Astrocyte of the cerebellum (primary cell): ENCODE measurements at places on chromosomes 16 and 17.

- DNase-seq, result no peak
Observed at GRCh38 chr17:81394377-81394920, 808 bp upstream of the BAHCC1 start.

DNA sequence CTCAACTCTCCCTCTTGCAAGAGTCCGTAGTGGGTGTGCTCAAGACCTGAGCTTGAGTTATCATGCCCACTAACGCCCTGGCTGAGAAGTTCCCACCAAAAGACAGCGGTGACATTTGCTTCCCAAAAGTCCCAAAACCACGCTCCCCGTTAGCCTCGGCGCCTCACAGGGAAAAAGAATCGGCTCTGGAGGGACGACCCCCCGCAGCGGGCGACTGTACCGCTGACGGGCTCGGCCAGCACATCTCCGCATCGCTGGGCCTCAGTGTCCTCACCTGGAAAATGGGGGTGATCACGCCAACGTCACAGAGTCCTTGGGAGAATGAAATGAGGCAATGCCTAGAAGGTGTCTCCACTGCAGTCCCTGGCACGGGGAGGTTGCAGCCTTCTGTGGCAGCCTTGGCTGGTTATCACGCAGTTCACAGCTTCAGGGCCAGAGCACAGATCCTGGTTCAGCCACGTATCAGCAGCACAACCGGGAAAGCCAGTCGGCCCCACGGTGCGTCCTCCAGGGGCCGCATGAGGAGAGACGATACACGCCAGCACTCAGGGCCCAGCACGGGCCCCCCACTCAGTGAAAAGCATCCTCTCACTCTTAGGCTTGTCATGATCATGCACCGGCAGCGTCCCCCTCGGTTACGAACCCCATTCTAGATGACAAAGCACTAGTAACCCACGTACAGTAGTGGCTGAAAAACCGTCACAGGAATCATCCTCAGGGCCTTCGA is 32.9 kb downstream of the NXN start:
- DNase-seq, result no peak

DNA sequence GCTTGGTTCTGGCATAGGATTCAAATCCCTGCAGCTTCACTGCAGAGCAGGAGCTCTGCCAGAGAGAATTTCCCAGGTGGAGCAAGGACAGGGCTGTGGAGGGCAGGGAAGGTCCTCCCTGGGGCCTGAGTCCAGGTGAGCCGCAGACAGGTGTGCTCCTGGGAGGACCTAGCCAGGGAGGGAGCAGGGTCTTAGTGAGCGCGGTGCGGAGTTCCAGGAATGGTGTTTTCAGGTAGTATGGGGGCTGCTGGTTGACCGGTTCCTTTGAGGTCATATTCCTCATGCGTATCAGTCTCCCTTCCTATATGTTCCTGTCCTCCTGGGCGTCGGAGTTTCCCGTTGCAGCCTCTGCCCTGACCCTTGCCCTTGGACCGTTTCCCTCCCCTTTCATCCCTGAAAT is 813.3 kb downstream of the KCNJ18 start:
- DNase-seq, result no peak

DNA sequence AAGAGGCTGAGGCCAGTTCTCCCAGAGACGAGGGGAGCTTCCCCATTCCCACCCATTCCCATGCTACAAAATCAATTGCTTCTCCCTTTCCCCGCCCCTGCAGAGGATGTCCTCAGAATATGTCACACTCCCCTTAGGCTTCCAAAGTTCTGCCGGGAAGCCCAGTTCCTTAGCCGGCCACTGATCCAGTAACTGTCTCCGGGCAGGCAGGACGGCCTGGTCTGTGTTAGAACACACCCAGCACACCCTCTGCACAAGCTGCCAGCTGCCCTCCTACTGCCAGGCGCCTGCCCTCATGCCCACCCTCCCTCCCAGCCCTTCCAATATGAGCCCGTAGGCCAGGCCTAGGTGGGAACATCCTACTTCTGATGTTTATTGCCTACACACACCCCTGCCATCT is 31.1 kb downstream of the SGSM2 start:
- DNase-seq, result no peak

DNA sequence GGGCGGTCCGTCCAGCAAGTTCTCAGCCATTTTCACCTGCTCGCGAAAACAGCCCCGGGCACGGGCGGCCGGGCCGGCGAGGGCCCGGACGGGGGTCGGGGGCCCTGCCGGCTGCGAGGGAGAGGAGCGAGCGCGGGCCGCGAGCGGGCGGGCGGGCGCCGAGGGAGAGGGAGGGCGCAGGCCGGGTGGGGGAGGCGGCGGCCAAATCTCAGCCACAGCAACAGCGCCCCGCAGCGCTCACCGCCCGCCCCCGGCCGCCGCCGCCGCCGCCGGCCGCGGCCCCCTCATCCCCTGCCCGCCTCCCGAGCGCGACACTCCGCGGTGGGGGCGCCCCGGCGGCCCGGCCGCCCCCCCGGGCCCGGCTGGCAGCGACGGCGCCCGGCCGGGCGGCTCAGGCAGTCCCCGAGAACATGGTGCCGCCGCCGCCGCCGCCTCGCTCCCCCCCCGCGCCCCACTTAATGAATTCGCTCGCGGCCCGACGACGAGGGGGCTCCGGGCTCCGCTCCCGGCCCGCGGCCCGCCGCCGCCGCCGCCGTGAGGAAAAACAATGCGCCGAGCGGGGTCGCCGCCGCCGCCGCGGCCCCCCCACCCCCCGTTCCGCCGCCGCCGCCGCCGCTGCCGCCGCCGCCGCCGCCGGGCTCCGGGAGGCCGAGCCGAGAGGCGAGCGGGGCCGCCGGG is 487 bp downstream of the CREBBP start:
- no peak for DNase-seq

DNA sequence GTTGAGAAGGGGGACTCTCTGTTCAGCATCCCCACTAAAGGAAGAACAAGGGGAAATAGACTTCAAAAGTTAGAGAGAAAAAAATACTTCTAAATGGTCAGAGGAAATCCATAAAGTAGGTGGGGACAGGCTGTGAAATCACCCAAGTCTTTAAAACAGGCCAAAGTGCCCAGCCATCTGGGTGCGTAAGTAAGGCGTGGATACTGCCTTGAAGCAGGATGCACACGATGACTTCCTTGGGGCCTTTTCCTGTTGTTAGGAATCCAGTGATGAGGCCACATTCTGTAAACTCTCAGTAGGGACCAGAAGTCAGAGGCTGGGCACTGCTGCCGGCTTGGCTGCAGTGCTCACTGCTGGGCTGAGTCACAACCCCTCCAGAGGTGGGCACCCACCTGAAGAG is 9.2 kb downstream of the AXIN2 start:
- no peak for DNase-seq

GRCh38 chr17:81099888-81100287 is 64.9 kb downstream of the BAIAP2 start:
- DNase-seq, result no peak

- DNase-seq, result no peak
Observed at GRCh38 chr16:53515259-53515658, 12.2 kb upstream of the AKTIP start.

GRCh38 chr16:82311528-82311927 is 141.5 kb upstream of the MPHOSPH6 start:
- no peak for DNase-seq

DNA sequence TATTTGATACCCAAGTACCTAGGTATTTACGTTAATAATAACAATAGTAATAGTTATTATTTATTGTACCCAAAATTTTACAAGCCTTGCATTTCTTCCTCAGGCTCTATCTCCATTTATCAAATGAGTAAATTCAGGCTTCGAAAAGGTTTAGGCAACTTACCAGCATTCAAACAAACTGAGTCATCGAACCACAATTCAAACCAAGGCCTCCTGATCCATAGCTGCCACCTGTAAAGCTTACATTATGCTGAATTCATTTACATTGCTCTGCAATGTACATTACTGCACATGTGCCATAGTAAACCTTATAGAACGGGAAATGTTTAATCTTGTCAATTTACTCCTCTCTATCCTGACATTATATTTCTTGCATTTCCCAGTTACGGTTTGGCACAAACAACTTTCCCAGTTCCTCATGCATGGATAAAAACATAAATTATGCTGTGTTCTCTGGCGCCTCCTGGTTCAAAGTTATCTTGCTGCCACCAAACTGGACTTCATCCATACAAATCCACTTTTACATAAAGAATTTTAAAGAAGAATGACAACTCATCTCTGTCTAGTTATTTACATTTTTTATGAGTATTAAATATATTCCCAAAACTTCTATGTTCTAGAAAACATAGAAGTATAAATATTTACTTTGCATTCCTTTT is 360.6 kb upstream of the SOX9 start:
- DNase-seq, result peak; percentile 54

DNA sequence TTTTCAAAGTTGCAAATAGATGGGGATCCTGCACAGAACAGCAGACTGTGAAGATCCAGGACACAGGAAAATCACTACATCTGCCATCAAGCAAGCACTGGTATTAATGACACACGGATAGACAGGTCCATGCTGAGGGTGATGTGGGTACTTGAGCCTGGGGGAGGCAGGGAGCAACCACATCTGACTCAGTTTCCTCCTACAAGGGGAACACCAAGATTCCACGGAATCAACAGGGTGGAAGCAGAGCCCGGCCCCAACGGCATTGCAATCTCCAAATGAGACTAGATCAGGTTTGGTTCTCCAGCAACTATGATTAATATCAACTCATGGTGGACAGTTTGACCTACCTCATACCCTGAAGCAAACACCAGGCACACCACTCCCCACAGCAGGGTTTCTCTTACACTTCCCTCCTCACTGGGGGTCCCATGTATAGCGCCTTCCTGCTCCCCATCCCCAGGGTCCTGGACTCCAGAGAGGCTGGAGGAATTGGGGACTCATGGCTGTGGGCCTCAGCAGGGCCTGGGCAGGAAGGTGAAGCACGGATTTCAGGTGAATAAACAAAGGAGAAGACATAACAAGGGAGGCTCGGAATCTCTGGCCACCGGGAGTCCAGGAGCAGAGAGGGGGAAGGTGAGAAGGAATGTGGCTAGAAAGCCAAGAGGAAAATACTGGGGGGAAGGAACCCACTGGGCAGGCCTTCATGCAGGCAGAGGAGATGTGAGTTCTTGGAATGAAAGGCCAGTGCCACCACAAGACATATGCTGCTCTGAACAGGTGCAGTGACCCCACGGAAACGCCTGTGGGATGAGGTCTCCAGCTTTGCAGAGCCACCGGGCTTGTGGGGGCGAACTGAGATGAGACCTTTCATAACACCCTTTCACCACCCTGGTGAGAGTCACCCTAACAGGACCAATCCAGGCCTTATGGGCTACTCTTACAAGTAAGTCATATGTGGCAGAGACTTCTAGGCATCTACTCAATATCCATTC is 29.5 kb upstream of the PIK3R6 start:
- DNase-seq, result no peak

DNA sequence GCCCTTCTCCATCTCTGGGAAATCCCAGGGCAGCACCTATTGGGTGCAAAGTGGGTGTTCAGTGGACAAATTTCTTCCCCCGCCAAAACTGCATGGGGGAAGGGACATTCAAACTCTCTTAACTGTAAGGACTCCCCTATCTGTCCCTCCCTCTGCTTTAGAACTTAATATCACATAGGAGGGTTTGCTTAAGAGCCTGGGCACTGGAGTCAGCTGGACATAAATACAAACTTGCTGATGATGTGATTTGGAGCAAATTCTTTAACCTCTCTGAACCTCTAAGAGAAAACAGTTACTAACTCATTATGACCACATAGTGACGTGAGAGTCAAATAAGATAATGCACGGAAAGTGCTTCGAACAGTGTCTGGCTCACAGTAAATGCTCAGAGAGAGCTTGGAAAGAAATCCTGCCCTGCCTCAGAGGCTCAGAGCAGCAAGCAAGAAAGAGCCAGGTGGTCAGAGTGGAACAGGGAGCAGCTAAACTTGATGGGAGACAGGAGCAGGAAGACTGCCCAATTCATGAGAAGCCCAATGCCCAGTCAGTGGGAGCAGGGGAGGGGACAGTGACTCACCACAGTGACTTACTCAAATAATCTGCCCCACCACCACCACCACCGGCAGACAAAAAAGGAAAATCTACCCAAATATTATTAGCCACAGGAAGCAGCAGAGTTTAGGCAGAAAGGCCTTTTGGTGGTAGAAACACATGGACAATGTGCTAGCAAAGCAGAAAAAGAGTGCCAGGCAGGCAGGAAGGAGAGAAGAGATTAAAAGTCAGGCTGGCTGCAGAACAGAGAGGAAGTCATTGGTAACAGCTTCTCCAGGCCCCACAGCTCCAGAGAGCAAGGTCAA is 23.9 kb upstream of the CCL1 start:
- no peak for DNase-seq

- DNase-seq, result peak; percentile 85
Observed at GRCh38 chr17:57016764-57017116, 38.8 kb downstream of the SCPEP1 start.

GRCh38 chr16:50273888-50274325 is 7.6 kb downstream of the ADCY7 start:
- DNase-seq, result no peak

DNA sequence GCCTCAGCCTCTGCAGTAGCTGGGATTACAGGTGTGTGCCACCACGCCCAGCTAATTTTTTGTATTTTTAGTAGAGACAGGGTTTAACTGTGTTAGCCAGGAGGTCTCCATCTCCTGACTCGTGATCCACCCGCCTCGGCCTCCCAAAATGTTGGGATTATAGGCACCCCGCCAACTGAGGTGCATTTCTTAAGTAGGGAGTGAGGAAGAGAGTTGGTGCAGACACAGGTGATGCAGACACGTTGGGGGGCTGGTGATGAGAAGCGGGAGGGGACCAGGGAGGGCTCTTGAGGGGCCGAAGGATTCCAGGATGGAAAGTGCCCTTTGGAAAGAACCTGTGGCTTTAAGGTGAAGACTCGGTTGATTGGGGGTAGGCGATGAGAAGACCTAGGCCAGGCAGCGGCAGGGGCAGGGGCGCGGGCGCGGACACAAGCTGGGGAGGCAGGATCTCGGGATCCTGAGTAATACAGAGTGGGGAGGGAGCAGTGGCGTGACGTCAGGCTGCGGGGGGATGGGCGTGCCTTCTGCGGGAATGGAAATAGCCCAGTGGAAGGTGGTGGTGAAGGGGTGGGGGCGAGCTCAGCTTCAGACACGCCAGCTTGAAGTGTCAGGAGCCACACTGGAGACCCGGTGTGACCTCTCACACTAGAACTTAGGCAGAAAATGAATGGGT is 2.5 kb upstream of the ATP6V0C start:
- DNase-seq, result no peak

- peak; percentile 16 for DNase-seq
Observed at GRCh38 chr16:78310990-78311561, 211.6 kb downstream of the WWOX start.

- no peak for DNase-seq
Observed at GRCh38 chr17:67422897-67423296, 45.8 kb downstream of the PITPNC1 start.

DNA sequence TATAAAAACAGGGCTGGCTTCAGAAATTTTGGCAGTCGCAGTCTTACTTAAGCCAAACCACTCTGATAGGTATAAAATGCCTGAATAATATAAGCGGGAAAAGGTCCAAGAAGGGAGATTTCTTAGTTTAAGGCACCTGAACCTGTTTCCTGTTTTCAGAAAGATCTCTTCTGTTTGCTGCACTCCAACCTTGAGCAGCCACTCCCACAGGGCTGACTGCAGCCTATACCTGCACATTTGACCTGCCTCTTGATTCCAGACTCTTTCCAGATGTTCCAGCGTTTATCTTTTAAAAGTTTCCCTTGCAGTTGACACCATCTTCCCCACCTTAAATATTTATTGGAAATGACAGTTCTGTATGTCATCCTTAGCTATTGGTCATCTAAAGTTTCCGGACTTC is 132.2 kb downstream of the SKAP1 start:
- DNase-seq, result no peak
